Ovary (tissue), 10 donors: ENCODE measurements at places on chromosomes 2 and 18. TPM values are rescaled to one million over a fixed set of nuclear protein-coding genes. Genes with fewer than 3 reads are reported as not detected.

DNA sequence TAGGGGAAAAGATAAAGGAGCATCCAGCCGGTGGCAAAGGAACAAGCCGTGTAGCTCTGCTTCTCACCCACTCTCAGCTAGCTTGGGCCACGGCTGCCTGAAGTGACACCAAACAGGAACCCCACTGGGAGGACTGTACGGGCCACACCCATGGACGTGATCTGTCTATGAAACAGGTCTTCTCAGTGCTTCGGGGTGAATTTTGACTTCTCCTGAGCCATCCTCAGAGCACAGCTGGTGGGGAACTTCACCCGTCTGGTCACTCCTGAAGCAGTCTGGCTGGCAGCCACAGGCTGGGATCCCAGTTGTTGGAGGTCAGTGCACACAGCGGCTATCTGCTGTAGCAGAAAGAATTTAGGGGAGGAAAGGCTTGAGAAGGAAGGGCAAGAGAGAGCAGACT, 223.8 kb downstream of the FAM210A start:
- no peak overlapping the region for H3K27ac ChIP-seq
- peak; percentile 64 for DNase-seq
- H3K36me3 ChIP-seq, result no peaks in the 10 kb centered on the region
- H3K27me3 ChIP-seq, result no peaks in the 10 kb centered on the region
- H3K4me3 ChIP-seq, result no peak overlapping the region

DNA sequence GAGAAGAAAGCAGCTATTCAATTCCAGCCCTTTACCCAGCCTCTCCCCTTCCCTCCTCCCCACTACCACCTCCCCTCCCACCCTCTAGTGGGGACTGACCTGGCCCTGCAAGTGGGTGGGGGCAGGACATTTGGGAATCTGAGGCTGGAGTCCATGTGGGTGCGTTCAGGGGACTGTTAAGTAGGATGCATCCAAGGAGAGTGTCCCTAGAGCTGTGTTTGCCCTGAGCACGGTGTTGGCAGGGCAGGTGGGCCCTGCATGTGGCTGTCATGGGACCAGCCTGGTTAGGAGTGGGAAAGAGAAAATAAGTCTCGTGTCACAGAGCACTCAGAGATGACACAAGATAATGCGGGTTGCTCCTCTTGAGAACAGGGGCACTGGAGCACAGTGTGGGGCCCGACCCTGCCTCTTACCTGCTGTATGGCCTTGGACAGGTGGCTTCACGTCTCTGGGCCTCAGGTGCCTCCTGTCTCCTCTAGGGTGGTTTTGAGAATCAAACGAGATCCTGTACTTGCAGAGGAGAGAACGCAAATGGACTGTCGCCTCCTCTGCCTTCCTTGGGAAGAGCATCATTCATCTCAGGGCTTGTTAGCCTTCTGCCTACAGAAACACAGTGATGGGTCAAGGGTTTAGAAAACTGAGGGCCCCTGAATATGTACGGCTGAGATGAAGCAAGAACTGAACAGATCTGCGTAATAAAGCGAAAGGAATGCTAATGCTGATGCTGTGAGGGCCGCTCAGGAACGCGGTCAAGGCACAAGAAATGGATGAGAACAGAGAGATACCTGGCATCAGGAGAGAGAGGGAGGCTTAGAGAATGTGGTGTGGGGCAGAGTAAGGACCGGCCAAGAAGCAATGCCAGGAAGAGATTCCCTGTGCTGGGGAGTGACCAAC, 187.7 kb upstream of the HAAO start:
- DNase-seq, result no peak
- no peak overlapping the region for H3K27ac ChIP-seq
- H3K36me3 ChIP-seq, result no peaks in the 10 kb centered on the region
- no peak overlapping the region for H3K4me3 ChIP-seq
- peaks cover 3% of the 10 kb centered on the region for H3K4me1 ChIP-seq
- H3K27me3 ChIP-seq, result no peaks in the 10 kb centered on the region

The EIPR1 gene
- 13.8 TPM for total RNA-seq

- peak overlapping the region; percentile 99 for H3K27ac ChIP-seq
- H3K4me1 ChIP-seq, result peaks cover 6% of the 10 kb centered on the region
- peak overlapping the region; percentile 75 for H3K4me3 ChIP-seq
- no peaks in the 10 kb centered on the region for H3K36me3 ChIP-seq
Observed at GRCh38 chr2:97995026-97995733, 568 bp downstream of the TMEM131 start.
